ENCODE measurements at places on chromosomes 6 and 20.

- no peak for DNase-seq
These were observed 44.0 kb upstream of the PIM1 start for GRCh38 chr6:37125774-37126492.

GRCh38 chr20:54368570-54368969 lies 106.8 kb upstream of the DOK5 start:
- DNase-seq, result no peak

- no peak for DNase-seq
These were observed 191.0 kb downstream of the UNC5CL start for GRCh38 chr6:40848038-40848437.

DNA sequence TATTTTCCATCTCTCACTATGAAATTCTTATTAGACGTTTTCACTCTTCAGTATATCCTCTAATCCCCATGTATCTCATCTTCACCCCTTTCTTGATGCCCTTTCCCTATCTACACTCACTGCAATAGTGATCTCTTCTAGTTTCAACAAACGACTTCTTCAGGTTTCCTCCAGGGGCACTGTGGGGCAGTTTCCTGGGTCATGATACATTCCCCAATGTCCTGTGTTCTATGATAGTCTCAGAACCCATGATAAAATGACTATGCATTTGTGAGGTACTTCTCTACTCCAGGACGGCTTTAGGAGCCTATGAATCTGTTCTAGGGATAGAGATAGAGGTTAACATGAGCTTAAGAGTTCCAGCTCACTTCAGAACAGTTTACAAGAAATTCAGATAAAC lies 183.3 kb downstream of the FOXC1 start:
- no peak for DNase-seq

Data from NCI-H1694 treated with DMSO at 0.1 percent for 48 hours (cell line).